HTR-8/SVneo (cell line): ENCODE measurements at places on chromosomes 16 and 17.
A peak's percentile ranks its signal among the peaks of the same experiment; 100 is the strongest.

DNA sequence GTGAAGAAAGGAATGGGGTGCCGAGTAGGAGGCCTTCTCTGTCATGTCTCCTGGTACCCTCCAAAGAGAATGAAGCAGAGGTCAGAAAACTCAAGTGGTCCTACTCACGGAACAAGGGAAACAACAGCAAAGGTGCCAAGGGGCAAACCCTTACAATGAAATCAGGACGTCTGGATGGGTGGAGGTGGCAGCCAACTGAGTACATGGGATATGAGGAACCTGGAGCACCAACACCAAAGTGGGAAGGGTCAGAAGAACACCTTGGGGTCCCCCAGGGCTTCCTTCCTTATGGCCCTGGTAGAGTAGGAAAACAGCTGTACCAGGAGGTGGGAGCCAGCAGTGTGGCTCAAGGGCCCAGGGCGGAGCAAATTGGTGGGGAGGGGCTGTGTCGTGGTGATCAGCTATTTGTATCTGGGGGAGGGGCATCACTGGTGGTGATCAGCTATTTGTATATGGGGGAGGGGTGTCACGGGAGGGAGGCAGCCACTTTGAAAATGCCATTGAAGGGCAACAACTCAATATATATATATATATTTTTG, 643 bp downstream of the HIGD1B start:
- DNase-seq: no peak

DNA sequence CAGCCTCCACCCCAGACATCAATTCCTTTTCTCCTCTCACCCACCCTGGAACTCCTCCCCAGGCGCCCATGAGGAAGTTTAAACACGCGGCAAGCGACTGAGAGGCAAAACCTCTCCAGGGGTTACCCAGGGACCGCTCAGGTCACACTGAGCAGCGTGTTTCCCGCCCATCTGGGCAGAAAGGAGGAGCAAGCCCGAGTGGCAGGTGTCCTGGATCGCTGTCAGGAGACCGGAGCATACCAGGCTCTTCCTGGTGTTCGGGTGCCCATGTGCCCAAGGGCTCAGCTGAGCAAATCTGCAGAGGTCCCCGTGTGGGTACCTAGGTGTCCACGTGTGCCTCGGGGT, 491 bp downstream of the SLC25A19 start:
- peak; percentile 62 for DNase-seq

DNA sequence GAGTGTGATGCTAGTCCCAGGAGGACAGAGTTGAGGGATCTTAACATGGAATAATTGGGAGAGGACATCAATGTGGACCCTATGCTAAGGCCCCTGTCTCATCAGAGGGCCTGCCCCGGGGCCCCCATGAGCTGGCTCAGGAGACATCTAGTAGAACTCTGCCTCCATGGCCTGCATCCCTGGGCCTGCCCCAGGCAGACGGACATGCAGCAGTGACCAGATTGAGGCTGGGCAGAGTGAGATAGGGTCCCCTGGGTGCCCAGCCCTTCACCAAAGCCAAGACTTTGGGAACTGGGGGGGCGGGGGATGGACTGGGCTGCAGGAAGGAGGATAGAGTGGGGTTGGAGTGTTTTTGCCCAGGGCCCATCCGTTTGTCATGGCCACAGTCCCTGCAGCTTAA, 115.2 kb downstream of the CCDC182 start:
- no peak for DNase-seq

- peak; percentile 43 for DNase-seq
Measured at GRCh38 chr17:30824002-30824355, 513 bp downstream of the CRLF3 start.

DNA sequence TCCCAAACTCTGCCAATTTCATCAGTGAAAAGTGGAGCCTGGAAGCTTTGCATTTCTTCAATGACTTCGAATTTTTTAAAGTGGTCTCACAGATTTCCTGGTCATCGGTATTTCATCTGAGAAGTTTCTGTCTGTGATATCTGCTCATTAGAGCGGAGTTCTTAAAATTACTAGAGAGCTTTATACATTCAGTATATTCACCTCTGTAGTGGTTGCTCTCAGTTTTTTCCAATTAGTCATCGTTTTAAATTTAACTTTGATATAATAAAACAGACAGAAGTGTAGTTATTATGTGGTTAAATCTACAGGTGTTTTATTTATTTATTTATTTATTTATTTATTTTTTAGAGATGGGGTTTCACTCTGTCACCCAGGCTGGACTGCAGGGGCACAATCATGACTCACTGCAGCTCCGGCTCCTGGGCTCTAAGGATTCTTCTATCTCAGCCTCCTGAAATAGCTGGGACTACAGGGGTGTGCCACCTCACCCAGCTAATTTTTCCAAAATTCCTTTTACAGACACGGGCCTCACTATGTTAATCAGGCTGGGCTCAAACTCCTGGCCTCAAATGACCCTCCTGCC, 16.0 kb downstream of the ARHGAP17 start:
- no peak for DNase-seq

DNA sequence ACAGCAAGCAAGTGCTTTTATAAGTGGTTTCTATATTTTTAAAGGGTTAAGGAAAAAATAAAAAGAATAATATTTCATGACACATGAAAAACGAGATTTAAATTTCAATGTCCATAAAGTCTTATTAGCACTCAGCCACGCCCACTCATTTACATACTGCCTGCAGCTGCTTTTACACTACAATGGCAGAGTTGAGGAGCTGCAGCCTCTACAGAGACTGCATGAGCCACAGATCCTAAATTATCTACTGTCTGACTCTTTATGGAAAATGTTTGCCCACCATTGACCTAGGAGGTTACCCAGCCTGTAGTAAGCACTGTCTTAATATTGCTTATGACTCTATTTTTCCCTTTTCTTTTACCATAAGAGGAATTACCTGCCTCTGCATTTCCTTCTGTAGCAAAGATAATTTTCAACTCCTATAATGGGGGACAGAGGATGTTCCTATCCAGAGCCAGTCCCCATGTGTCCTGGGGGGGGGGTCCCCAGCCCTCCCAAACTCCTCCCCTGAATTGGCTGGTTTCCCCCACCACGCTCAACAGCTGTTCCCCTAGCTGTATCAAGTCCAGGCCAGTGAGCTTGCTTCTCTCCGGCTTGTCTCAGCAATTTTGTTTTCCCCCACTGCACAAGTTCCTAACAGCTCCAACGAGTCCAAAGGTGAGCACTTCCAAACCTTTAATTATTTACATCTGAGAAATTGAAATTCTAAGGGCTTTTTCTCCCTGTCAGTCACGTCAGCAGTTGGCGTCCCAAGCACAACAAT, 139.4 kb upstream of the ERCC4 start:
- DNase-seq: no peak

DNA sequence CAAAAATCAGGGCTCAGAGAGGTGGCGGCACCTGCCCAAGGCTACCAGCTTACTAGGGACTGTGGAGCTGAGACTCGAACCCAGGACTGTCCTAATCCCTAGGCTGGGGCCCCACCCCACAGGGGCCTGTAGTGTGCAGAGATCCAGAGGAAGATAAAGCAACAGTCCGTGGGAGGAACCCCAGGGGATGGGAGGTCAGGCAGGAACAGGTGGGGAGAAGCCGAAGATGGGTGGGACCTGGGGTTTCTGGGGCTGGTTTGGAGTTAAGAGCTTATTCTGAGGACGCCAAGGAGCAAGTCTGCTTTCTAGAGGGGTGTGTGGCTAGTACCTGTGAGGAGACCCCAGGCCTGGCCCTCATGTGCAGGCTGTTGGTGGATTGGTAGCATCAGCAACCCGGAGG, 14.9 kb downstream of the C16orf74 start:
- no peak for DNase-seq

DNA sequence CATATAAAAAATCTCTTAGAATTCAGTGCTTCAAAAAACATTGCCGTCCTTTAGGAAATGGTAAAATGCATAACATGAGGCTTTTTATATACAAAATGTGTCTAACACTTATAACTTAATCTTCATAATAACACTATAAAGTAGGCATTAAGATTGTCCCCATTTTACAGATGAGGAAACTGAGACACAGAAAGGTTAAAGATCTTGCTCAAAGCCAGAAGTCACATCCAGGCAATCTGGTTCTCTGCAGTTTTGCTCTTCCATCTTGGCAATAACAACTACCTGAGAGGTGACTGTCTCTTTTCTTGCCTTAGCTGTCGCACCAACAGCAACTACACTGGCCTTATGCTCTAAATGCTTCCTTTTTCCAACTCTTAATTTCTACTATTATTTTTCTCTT, 24.5 kb downstream of the AP1G1 start:
- no peak for DNase-seq

DNA sequence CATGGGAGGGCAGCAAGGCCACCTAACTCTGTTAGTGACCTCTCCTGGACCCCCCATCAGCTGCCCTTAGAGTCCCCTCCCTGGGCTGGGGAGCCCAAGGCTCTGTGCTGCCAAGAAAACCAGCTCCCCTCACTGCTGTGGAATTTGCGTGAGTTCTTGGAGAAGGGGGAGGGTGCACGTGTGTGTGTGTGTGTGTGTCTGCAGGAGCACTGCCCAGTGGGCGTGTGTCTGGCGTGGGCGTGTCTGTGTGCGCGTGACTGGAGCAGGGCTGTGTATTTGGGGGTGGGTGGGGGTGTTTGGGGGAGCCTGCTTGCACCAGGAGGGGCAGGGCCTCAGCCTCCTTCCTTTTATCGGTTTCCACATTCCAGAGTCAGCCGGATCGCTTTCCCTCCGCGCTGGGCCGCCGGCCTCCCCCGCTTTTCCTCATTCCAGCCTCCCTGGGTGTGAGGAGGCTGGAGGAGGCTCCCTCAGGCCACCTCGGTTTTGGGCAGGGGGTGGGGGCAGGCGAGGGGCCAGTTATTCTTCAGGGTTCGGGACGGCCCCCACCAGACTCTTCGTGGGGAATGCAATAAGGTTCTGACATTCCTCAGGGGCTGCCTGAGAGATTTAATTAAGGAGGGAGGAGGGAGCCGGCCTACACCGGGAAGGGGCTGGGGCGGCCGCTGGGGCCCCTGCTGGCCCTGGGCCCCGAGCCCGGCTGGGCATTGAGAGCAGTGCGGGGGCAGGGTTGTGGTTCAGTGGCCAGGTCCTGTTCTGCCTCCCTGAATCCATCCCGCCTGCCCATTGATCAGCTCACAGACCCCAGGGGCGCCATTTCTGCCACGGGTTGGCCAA, 2.5 kb downstream of the VASN start:
- peak; percentile 74 for DNase-seq

- DNase-seq: no peak
Measured at GRCh38 chr17:11871773-11872172, 125.5 kb downstream of the ZNF18 start.

- no peak for DNase-seq
Measured at GRCh38 chr16:49964973-49965372, 60.1 kb upstream of the CNEP1R1 start.

DNA sequence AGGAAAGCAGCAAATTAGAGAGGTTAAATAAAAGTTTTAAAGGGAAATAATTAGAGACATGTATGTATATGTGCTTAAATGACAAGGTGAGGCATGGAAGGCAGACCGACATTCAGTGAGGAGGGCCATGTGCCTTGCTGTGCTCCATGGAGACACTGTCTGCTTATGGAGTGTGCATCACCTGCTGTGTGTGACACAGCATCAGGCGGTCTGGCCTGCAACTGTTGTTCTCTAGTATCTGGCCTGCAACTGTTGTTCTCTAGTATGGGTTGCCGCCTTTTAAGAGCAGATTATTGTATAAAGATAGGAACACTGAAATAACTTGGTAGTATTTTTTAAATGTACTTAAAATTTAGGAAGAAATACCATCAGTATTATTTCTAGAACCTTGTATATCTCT, 225.1 kb downstream of the LGALS9B start:
- no peak for DNase-seq

DNA sequence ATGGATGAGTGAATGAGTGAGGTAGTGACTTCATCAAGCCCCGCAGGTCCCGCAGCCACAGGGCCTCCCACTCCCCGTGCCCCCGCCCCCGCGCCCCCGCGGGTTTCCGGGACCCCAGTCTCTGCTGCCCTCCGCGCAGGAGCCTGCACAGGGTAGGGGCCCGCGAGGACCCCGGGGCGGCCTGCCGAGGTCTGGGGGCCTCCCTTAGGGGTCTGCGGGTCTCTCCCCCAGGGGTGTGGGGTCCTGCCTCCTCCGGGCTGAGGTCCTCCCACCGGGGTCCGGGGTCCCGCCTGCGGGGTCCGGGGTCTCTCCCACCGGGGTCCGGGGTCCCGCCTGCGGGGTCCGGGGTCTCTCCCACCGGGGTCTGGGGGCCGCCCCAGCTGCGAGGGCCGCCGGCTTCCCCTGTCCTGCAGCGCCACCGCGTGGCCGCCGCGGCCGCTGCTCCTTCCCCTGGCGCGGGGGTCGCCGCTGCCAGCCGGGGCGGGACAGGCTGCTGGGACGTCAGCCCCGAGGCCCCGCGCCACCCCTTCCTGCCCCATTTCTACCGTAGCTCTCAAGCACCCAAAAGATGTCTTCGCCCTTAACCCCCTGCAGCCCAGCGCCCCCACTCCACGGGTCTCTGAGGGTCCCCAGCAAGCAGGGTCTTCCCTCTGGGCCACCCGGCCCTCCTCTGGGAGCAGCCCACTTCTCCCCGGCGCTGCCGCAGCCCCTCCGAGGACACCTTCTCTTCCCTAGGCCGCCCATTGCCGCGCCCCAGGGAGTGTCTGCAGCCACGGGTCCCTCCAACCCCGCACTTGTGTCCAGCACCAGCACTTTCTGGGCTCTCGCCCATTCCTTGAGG, 10.4 kb upstream of the CHMP6 start:
- peak; percentile 56 for DNase-seq

DNA sequence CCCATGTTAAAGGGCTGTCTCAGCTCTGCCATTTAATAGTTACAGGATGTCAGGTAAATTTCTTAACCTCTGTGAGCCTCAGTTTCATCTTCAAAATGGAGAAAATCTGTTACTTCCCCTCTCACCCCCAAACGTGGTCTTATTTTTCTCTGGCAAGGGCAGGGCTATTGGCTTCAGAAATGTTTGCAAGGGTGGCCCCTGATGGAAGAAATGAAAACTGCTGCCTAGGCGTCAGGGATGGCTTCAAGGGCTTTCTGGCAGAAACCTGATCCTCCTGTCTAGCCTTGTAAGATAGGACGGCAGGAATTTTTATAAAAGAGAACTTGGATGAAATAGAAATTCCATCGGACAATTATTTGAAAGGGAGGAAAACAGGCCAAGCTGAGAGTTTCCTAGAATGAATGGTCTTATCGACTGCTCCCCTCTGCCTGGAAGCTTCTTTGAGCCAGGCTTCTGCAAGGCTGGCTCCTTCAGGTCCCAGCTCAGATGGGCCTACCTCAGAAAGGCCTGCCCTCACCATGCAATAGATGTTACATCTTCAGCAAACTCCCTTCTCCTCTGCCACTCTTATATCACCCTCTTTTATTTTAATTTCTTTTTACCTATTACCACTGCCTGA, 43.0 kb upstream of the TANGO6 start:
- peak; percentile 91 for DNase-seq

DNA sequence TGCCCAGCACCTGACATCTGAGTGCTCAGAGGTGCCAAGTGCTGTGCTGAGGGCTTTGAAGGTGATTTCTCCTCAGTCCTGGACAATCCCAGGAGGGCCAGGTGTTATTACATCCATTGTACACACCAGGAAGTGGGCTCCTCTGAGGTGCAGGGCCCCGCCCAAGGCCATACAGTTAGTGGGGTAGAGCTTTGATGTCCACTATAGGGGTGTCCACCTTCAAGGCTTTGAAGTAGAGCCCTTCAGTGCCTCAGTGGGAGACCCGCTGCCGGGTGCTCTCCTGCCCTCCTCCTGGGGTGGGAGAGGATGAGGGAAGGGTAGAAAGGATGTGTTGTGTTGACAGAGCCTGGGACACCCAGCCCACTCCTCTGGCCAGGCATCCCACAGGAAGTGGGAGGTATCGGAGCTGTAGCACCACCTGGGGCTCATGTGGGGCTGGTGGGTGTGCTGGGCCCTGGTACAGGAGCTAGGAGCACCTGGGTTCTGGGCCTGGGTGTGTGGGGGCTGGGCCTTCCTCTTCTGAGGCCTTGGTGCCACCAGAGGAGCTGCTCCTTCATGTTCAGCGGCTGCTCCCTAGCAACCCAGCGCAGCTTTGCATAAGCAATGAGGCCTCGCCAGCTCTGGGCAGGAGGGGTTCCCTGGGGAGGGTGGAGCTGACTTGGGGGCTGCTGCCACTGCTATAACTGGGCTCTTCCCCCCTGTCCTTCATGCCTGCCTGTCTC, 7.4 kb downstream of the LASP1 start:
- DNase-seq: no peak
